ENCODE measurements at places on chromosomes 16 and 17.
A peak's percentile ranks its signal among the peaks of the same experiment; 100 is the strongest.

GRCh38 chr17:78355701-78356100 lies 4.2 kb downstream of the SOCS3 start:
- no peak for DNase-seq

DNA sequence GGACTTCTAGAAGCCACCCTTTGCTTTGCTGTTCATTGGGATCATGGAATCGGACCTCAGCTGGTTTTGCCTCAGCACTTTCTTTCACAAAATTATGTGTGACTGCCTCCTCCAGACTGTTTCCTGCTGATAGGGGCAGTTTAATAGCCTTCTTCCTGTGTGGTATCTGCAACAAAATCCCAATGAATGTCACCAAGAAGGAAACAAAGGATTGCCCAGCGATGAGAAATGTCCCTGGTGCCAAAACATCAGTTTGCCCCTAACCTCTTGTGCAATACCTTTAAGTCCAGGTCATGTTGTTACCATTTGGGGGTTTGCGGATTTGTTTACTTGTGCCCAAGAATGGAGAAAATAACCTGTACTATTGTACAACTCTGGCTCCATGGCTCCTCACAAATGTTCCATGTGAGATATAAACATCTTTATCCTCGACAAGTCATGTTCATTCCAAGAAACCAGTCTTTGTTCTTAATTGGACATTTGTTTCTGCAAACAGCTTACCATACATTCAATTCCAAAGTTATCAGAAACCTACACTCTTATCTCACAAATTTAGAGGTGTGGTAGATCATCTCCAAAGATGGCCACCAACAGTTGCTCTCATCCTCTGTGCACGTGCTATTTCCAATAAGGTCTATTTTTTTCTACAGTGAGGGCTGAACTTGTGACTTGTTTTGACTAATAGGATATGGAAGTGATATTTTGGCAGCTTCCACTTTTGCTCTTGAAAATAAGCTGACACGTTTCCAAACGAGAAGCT lies 14.8 kb downstream of the TAC4 start:
- DNase-seq = no peak

DNA sequence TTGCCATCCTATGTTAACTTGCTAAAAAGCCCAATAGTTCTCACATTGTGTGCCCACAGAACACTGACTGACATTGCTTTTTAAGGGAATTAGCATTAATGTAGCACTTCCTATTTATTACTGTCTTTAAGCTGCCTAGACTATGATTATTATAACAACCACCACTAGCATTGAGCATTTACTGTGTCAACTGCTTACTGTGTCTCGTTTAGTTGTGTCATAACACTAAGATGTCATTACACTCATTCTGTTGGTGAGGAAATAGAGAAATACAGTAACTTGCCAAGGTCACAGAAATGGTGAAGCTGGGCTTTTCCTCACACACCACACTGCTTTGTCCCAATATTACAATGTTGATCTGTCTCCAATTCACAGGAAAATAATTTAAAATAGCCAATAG lies 30.2 kb downstream of the TRIM25 start:
- DNase-seq = no peak

- DNase-seq = no peak
Observed at GRCh38 chr16:11689031-11689840, 21.0 kb downstream of the SNN start.

- no peak for DNase-seq
Observed at GRCh38 chr17:58564971-58565370, 50.5 kb upstream of the MTMR4 start.

DNA sequence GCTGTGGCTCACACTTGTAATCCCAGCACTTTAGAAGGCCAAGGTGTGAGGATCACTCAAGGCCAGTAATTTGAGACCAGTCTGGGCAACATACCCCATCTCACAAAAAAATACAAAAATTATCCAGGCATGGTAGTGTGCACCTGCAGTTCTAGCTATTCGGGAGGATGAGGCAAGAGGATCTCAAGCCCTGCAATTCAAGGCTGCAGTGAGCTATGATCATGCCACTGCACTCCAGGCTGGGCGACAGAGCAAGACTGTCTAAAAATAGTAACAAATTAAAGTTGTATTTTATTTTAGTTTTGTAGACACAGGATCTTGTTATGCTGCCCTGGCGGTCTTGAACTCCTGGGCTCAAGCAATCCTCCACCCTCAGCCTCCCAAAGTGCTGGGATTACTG lies 18.2 kb downstream of the USP31 start:
- no peak for DNase-seq

- peak; percentile 25 for DNase-seq
Observed at GRCh38 chr16:495127-495748, 32.3 kb upstream of the CAPN15 start.

DNA sequence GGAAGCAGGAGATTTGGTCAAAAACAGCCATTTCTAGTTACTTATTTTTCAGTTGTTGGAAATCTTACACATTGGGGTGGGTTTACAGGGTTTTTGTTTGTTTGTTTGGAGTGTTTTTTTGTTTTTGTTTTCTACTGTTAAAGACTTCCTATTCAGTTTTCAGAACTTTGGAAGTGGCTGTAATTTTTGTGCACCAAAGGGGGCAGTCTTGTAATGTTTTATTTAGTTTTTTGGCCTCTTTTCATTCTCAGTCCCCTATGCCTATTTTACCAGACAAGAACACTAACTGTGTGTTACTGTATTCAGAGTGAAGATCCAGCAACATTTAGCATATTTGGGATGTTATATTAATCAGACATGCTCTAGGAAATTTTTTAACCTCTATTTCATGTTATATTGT lies 20.6 kb downstream of the TPPP3 start:
- DNase-seq = peak; percentile 18

GRCh38 chr17:48024149-48025039 lies 13.2 kb downstream of the COPZ2 start:
- DNase-seq = peak; percentile 53

GRCh38 chr16:55701442-55702319 lies 45.9 kb downstream of the SLC6A2 start:
- peak; percentile 52 for DNase-seq

DNA sequence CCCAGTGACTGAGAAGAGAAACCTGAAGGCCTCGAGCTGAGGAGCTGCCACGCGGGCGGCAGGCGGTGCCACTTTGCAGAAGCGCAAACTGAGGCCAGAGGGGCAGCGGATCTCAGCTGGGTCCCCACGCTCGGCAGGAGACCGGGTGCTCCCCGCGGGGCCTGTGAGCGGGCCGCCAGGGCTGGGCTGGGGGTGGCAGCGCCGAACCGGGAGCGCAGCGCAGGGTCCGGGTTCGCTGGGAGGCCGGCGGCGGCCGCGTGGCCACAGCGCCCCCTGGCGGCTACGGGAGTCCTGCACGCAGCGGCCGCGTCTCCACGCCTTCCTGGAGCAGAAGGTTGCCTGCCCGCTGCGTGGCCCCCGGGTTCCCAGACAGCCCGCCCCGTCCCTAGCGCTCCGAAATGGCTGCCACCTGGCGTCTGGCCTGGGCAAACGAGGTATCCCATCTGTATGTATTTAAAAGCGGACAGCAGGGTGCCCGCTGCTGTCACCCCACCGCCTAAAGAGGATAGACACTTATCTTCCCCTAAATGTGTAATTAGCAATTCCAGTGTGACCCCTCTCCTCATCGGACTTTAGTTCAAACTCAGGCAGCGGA lies 96.1 kb upstream of the CDH5 start:
- peak; percentile 81 for DNase-seq

DNA sequence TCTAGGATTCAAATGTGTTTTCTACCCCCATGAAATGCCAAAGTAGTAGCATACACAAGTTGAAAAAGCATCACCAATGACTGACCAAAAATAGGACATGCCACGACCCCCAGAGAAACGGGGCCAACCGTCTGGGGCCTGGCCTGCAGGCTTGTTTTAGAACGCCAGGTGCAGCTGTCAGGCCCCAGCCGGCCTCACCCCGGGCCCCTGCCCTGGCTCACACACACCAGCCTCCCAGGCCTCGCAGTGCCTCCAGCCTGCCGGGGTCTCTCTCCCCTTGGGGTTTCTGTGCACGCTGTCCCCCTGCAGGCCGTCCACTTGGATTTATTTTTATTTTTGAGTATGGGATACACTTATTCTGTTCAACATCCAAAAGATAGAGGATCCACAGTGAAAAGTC lies 7.9 kb downstream of the KATNB1 start:
- DNase-seq = no peak

DNA sequence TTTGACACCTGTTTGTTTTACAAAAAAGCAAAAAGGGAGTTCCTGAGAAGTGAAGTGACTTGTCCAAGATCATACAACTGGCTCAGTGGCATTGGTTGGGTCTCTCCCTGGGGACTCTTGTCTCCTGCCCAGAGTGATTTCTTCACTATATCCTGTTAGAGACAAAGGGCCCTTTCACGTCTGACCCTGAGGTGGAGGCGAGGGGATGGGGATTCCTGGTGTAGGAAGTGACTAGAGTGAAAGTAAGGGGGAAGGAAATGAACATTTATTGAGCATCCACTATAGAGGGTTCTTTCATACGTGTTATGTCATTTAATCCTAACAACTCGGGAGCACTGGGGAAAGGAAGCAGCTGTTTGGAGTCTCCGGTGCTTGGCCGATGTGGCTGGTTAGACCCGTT lies 9.0 kb downstream of the ITGB3 start:
- DNase-seq = no peak

- peak; percentile 81 for DNase-seq
Observed at GRCh38 chr17:41521574-41522261, 3.0 kb upstream of the KRT15 start.
